ENCODE measurements at places on chromosomes 16 and 17.

DNA sequence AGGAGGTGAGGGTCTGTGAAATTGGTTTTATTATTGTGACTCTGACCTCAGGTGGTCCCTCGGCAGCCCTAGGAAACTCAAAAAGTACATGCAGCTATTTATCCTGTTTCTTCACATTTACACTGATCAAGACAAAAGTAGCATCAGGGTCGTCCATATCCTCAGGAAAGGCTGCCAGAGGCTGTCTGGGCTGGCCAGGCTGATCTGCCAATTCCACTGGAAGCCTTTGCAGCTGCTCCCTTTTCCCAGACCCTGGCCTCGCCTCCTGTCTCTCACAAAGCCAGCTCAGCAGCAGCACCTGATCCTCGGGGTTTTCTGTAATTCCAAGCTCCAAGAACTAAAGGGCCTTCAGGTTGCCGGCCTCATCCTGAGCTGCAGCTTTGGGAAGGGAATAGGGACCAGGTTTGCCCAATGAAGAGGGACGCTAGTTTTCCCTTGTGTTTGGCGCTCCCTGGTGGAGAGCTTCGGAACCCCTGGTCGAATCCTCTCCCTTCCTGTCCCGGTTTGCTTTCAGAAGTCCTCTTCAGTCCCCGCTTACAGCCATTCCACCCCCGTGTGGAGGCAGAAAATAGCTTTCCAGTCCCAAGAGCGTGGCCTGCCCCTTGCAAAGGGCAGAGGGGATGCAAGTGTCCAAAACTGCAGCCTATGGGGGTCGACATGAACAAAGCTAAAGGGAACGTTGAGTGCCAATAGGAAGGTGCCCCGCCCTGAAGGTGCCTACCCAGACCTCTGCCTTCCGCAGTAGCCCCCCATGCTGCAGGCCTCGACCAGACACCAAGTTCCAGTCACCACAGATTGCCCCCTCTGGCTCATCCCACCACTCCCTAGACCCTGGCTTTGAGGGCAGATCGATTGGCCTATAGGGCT is 13.4 kb downstream of the MFSD6L start:
- peak; percentile 85 for DNase-seq

DNA sequence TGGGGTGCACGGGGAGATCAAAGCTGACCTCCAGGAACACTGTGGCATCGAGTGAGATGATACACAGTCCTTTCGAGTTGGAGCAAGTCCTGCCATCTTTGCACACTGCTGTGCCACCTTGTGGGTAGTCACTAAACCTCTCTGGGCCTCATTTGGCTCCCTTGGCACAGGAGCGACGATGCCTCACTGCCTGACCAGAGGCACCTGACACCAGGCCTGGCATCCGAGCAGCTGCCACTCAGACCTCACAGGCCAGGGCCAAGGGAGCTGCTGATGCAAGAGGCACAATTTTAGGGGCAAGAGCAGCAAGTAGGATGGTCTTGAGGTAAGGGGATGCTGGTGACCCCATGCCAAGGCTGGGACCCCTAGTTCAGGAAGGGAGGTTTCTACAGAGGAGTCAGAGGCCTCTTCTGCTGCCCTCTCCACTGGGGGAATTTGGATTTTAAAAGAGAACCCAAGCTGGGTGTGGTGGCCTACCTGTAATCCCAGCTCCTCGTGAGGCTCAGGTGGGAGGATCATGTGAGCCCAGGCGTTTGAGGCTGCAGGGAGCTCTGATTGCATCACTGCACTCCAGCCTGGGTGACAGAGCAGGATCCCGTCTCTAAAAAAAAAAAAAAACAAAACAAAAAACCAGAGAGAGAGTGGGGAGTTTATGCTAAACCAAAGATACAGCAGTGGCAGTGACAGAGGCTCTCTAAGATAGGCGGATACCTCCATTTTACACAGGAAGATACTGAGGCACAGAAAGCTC is 6.7 kb upstream of the ADGRG1 start:
- no peak for DNase-seq

- no peak for DNase-seq
These were observed 19.5 kb upstream of the CSNK2A2 start for GRCh38 chr16:58217311-58217925.

- no peak for DNase-seq
These were observed 1.7 kb downstream of the ANKS4B start for GRCh38 chr16:21235199-21235585.

GRCh38 chr16:5220705-5221104 is 123.1 kb upstream of the EEF2KMT start:
- DNase-seq = no peak

DNA sequence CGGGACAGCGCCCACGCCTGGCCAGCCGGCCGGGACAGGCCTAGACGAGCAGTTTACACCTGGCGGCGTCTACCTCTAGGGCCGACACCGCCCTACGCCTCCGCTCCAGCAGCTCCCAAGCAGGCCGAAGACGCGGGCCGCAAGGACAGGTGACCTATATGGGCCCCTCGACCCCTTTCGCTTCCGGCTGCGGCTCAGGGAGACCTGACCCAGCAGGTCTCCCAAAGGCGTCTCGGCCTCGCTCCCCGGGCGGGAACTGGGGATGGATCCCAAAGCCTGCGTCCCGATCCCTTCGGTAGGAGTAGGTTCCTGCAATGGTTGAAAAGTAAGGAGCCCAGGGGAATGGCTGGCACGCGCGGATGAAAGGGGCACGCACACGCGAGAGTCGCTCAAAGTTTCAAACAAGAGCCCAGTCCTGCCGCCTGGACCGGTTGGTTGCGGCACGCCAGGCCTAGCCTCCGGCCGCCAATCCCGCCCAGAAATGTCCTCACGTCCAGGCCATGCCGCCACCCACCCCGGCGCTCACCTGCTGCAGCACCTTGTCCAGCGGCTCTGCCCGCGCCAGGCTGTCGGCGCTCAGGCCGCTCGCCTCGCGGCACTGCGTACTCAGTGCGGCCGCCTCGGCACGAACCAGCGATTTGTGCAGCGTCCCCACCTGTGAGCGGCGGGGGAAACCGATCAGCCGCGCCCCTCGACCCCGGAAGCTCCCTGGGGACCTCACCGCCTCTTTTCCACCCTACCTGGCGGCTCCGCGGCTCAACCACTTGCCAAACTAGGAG is 630 bp downstream of the ESRP2 start:
- DNase-seq = no peak

GRCh38 chr17:47707056-47707804 is 13.3 kb downstream of the TBKBP1 start:
- DNase-seq = peak; percentile 89

DNA sequence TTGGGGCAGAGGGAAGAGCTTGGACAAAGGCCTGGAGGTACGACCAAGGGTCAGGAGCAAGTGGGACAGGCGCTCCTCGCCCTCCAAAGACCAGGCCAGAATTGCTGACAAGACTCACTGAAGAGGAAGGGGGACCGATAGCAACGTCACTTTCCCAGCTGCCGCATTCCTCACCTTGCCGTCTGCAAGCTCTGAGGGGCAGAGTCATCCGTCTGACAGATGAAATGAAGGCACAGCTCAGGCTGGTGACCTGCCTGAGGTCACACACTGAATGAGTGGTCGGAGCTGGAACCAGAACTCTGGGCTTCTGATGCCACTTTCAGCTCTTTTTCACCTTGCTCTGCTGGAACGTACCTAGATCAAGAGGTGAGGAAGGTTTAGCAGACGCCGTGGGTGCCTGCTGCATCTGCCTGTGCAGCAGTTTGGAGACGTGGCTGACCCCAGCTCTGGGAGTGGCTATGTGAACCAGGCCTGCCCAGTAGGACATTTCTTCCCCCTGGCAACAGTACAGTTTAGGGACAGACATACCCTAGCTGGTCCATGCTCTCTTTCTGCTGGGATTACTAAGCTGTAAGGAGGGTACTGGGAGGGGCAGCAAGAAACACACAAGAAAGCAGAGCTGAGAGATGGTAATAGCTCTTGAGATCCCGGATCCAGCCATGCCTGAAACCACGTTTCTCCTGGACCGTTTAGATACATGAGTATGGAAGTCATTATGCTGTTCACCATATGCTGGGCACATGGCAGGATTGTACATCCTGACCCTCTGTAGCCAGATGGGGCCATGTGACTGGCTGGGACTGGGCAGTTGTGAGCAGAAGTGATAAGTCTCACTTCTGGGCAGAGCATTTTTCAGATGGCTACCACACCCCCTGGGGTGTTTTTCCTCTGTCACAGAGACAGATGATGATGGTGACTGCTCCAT is 50.9 kb downstream of the IL21R start:
- DNase-seq = no peak

- no peak for DNase-seq
These were observed 22.5 kb downstream of the VPS53 start for GRCh38 chr17:692116-692515.

GRCh38 chr16:5006348-5007193 is 27.2 kb downstream of the NAGPA start:
- DNase-seq = peak; percentile 44

DNA sequence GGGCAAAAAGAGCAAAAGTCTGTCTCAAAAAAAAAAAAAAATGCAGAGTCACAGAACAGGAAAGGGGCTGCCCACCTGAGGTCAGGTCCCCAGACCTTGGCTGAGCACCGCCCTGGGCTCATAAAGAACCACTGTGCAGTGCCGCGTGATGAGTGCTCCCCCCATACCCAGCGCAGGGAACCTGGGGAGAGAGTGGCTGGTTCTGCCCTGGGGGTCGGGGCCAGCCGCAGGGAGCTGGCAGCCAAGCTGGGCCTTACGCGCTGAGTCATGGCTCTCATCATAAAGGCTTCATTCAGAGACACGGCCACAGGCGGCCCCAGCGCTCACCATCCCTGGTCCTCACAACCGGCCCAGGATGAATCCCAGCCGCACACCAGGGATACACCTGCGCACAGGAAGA is 80.7 kb downstream of the RAB11FIP4 start:
- no peak for DNase-seq

- DNase-seq = peak; percentile 84
These were observed 88.5 kb downstream of the CLEC16A start for GRCh38 chr16:11032922-11033291.

DNA sequence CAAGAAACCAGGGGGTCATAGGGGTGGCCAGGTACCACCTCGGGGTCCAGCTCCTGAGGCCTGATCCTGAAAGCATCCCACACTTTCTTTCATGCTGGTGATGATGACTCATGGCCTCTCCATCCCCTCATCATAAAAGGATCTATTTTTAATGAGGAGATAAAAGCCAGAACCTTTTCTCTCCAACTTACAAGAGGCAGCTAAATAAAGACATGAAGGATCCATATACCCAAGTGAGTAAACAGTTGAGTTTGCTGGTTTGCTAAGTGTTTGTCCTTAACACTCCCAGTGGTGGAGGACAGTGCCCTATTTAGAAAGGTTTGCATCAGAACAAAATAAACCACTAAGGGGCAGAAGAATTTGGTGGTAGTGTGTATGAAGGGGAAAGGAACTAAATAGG is 383.8 kb downstream of the GRIN2A start:
- DNase-seq = no peak

DNA sequence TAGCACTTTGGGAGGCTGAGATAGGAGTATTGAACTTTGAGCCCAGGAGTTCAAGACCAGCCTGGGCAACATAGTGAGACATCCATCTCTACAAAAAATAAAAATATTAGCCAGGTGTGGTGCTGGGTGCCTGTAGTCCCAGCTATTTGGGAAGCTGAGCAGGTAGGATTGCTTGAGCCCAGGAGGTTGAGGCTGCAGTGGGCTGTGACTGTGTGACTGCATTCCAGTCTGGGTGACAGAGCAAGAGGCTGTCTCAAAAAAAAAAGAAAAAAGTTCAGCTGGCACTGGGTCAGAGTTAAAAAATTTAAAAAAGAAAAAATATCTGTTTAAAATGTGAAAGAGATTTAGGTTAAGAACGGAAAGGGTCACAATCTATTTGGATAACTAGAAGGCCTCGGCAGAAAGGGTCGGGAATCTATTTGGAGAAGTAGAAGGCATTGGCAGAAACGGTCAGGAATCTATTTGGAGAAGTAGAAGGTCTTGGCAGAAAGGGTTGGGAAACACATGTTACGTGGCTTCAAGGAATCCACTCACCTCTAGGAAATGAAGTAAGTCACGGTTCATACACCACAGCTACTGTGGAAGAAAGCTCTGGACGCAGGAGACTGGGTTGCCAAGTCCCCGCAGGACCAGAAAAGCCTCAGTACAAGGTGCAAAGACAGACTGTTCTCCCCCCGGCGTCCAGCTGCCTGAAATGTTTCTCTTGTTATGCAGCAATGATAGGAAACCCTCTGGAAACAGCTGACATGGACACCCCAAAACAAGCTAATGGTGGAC is 25.3 kb downstream of the LMF1 start:
- no peak for DNase-seq

GRCh38 chr17:75625813-75626486 is 7.3 kb upstream of the SMIM5 start:
- peak; percentile 59 for DNase-seq

GRCh38 chr17:49963626-49964302 is 5.2 kb upstream of the DLX4 start:
- no peak for DNase-seq

- peak; percentile 86 for DNase-seq
These were observed 14.6 kb upstream of the KCNJ16 start for GRCh38 chr17:70060415-70060814.

DNA sequence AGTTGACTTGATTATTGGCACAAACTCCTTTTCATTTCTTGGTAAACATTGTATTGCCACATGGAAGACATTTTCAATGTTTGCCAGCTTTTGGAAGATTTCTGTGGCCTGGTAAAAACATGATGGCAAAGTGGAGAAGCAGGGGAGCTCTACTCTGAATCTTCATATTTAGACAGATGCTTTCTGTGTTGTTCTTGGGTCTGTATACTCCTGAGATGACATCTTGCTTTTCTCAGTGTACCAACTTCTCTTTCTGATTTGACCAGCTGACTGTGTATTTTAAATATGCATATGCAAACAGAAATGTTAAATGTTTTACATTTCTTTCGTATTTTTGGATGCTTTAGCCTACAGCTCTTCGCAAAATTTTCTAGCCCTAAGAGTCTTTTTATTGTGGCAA is 366.2 kb upstream of the MON1B start:
- no peak for DNase-seq

GRCh38 chr17:56822725-56823124 is 11.0 kb downstream of the C17orf67 start:
- DNase-seq = no peak

GRCh38 chr17:47839071-47839470 is 2.0 kb downstream of the SCRN2 start:
- DNase-seq = no peak

DNA sequence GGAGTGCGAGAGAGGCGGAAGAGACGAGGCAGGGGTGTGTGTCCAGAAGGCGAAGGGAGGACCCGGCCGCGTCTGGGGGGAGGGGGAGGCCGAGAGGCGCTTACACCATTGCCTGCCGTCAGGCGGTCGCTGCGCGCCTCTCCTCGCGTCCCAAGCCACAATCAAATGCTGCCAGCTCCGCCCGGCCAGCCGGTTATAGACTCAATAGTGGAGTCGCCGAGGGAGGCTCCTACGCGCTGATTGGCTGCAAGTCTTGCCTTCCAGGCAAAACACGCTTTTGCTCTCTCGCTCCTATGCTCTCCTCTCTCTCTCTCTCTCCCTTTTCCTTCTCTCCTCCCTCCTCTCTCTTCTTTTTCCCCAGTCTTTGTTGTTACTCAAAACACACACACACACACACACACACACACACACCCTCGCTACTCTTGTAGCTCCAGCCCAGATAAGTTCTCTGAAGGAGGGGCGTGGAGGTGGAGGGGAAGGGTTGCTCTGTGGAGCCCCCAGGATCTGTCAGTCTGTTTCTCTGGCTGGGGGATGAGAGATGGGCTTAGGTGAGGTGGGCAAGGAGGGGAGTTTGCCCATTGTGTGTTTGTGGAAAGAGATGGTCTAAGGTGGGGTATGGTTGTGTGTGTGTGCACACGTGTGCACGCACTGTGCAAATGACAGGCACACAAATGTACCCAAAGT is at the start of gene DLX3:
Gene DLX3 (minus strand): TSS at position 170 of the 684 bp plus-strand sequence. CDS start 226 bp downstream, outside the sequence.
- DNase-seq = peak; percentile 86
